ENCODE measurements at places on chromosomes 11 and 22. TPM values are rescaled to one million over a fixed set of nuclear protein-coding genes. Genes with fewer than 3 reads are reported as not detected.
A peak's percentile ranks its signal among the peaks of the same experiment; 100 is the strongest.

DNA sequence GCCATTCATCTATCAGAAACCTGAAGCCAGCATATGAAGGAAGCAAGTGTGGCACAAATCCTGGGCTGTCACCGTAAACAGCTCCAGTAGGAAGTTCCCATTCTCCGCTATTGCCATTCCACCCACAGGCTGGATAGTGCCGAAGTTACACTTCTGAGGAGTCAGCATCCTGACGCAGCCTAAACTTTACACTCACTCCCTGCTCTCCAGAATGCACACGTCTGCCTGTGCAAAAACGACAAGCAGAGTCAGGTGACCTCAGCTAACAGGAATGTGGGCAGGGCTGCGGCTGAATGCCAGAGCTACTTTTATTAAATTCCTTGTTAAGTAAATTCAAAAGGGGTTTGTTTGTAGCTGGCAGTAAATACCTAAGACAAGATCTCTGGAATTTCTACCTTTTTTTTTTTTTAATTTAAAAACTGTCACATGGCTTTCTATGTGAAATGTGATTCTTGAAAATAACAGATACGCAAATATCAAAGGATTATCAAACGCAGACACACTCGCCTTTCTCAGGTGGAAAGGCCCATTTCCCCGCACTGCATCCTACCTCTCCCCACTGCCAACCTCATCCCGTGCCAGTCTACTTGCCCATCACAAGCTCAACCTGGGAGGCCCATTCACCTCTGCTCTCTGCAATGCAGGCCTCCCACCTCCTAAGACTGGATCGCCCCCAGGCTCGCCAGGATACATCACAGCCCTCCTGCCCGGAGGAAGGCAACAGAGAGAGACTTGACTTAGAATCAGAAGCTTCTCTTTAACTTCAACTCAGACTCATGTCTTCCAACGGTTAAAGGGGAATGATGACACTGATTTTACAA lies 33.5 kb downstream of the NFRKB start:
- peaks cover 48% of the 10 kb centered on the region for H3K36me3 ChIP-seq
- DNase-seq: peak; percentile 94
- H3K27ac ChIP-seq: peak overlapping the region; percentile 79
- no peaks in the 10 kb centered on the region for H3K27me3 ChIP-seq

GRCh38 chr11:31968461-31969358 lies 122.2 kb upstream of the RCN1 start:
- DNase-seq: peak; percentile 82
- peak overlapping the region; percentile 57 for H3K4me3 ChIP-seq
- H3K36me3 ChIP-seq: no peaks in the 10 kb centered on the region
- H3K4me1 ChIP-seq: peaks cover 15% of the 10 kb centered on the region
- H3K27me3 ChIP-seq: peaks cover 15% of the 10 kb centered on the region
- H3K27ac ChIP-seq: peak overlapping the region; percentile 55

- H3K4me1 ChIP-seq: peaks cover 5% of the 10 kb centered on the region
- H3K27ac ChIP-seq: no peak overlapping the region
- DNase-seq: no peak
Observed at GRCh38 chr22:24424001-24424900, 3.1 kb upstream of the ADORA2A start.

GRCh38 chr22:50720301-50721256 lies 17.4 kb upstream of the ACR start:
- no peak overlapping the region for H3K4me3 ChIP-seq
- no peaks in the 10 kb centered on the region for H3K4me1 ChIP-seq
- peaks cover 39% of the 10 kb centered on the region for H3K27me3 ChIP-seq

DNA sequence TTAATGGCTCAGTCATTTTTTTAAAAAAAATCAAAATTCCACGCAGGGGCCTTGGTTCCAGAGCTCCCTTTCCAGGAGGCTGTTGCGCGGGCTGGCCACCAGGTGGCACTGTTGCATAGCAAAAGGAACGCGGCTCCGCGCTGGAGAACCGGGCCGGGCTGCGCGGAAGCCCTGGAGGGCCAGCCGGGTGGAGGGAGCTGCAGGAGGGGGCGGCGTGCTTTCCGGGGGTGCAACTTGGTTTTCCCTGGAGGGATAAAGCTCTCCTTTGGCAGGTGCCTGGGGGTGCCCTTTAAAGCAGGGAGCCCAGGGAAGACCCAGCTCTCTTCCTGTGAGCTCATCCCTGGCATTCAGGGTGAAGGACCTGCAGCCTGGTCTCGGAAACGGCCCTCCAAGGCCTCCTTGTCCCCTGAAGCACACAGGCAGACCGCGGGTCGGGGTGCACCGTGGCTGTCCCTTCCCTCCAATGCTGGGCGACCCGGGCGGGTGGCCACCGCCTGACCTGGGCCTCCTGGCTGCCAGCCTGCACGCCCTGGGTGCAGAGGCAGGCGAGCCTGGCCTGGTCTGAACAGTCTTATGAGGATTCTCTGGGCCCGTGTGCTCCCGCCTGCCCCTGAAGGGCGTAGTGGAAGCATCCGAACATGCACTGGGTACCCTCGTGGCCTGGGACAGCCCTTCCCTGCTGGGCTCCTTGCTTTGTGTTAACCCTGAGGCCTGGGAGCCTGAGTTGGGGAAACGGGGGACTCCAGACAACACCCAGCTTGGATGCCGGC lies 23.4 kb downstream of the KRTAP5-5 start:
- no peaks in the 10 kb centered on the region for H3K36me3 ChIP-seq
- peaks cover 53% of the 10 kb centered on the region for H3K27me3 ChIP-seq
- H3K4me3 ChIP-seq: no peak overlapping the region

- H3K27me3 ChIP-seq: no peaks in the 10 kb centered on the region
- H3K4me3 ChIP-seq: peak overlapping the region; percentile 99
- H3K4me1 ChIP-seq: peaks cover 40% of the 10 kb centered on the region
- DNase-seq: peak; percentile 36
- H3K36me3 ChIP-seq: peaks cover 24% of the 10 kb centered on the region
Observed at GRCh38 chr11:47553406-47553743, 443 bp upstream of the CELF1 start.

ZNF214 gene
- total RNA-seq: 0.85 TPM

TPH1 gene
- total RNA-seq: not detected

RASSF10 gene
- total RNA-seq: not detected

SMIM35 gene
- total RNA-seq: not detected

Data from HFFc6 (cell line).